ENCODE measurements at places on chromosomes 2 and 18. TPM values are rescaled to one million over a fixed set of nuclear protein-coding genes. Genes with fewer than 3 reads are reported as not detected.

- DNase-seq: no peak
Measured at GRCh38 chr2:190459881-190460280, 51.7 kb downstream of the MFSD6 start.

- DNase-seq: no peak
Measured at GRCh38 chr2:218983263-218983933, 1.6 kb downstream of the FEV start.

DNA sequence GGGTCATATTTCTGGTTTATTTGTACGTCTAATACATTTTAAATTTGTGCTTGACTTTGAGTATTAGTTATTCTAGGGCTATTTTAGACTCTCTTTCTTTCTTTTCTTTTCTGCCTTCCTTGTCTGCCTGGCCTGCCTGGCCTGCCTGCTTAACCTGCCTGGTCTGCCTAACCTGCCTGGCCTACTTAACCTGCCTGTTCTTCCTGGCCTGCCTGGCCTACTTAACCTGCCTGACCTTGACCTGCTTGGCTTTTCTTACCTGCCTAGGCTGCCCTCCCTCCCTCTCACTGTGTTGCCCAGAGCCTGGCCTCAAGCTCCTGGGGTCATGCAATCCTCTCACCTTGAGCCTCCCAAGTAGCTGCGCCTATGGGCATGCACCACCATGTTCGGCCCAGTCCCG lies 83.7 kb downstream of the PMAIP1 start:
- no peak for DNase-seq

DNA sequence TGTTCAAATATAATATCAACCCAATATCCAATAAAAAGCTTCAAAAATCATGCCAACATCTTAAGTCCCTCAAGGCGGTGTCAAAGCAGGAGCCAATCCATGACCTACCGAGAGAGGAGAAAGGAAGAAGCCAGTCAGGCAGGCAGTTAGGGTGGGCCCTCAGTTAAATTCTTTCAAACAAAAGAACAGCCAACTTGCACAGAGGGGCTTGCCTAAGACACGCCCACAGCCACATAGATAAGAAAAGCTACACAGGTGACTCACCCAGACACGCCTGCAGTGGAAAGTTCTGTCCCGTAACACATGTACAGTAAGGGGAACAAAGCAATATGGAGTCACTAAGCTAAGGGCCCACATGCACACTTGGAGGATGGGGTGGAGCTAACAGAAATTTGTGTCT lies 61.3 kb downstream of the SP110 start:
- no peak for DNase-seq

DNA sequence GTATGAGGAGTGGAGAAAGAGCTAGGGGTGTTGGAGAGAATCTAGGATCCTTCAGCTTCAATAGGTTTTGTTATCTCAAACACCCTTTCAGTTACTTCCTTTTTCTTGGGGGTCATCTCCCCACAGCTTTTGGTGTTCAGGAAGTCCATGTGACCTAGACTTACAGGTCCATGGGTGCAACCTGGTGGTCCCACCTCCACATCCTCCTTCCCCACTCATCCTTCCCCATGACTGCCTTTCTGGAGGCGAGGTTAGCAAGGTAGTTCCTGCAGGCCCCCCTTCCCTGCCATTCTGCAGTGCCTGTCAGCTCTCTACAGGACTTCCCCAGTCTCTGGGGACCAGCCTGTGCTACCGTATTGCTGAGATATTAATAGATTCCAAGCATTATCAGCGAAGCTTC lies 107.6 kb downstream of the TMEM17 start:
- DNase-seq: no peak

GRCh38 chr2:21162615-21162878 lies 38.8 kb downstream of the TDRD15 start:
- DNase-seq: no peak

- no peak for DNase-seq
Measured at GRCh38 chr2:39849064-39849463, 70.0 kb upstream of the THUMPD2 start.

GRCh38 chr2:230700447-230700846 lies 12.2 kb upstream of the CAB39 start:
- no peak for DNase-seq

DNA sequence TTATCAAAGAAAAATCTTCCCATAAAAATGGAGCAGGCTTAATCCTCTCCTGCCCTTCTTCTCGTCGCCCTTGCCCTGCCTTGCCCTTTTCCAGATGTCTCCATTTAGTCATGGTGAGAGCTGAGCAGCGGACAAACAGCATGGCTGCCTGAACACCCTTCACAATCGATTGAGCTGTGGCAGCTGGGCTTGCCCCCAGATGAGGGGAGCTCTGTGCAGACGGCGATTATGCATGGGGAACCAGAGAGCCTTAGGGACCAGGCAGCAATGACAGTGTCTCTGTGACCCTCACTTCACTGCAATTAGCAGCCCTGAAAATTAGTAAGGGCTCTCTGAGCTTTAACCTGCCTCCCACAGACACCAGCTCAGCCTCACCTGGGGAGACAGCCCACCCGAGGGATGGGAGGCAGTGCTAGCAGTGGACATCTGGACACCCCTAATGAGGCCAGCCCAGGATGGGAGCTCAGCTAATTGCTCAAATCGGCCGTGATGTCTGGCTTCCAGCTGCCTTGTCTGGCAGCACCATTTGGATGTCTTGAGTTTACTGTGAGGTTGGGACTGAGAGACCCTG lies 365.7 kb downstream of the TNS1 start:
- DNase-seq: no peak

DNA sequence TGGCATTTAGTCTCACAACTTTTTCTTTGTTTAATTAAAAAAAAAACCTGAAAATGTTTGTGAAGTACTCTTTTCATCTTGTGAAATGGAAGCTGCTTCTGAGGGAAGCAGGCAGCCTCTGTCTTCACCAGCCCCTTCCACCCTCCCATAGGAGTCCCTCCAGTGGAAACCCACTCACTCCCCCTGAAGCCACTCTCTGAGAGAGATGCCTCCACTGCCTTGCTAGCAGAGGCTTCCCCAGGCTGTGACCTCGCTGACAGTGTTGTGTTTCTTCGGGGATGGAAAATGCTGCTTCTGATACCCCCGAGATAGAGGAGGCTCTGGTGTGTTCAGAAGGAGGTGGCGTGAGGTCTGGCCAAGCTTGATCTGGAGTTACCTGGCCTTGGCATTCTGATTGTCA lies 59.9 kb downstream of the SH3RF3 start:
- DNase-seq: no peak

DNA sequence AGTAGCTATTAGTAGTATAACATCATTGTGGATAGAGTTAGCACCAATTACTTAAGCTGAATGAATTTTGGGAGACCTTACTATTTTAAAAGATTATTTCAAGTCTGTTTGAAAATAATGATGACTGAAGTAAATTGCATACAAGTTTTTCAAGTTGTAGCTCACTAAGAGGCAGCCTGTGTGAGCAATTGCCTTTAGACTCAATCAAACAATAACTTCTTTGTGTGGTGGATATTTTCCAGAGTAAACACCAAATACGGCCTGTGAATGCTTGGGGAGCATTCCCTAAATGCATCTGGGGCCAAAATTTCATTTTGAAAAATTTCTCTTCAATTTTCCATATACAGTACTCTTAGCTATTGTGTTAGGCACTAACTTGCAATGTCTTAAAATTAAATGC lies 7.9 kb downstream of the SERPINB12 start:
- no peak for DNase-seq

- DNase-seq: no peak
Measured at GRCh38 chr2:138518860-138519259, 17.3 kb downstream of the SPOPL start.

- DNase-seq: no peak
Measured at GRCh38 chr18:9437021-9437437, 38.3 kb upstream of the RALBP1 start.

GRCh38 chr2:240458900-240459391 lies 23.5 kb downstream of the GPC1 start:
- no peak for DNase-seq

DNA sequence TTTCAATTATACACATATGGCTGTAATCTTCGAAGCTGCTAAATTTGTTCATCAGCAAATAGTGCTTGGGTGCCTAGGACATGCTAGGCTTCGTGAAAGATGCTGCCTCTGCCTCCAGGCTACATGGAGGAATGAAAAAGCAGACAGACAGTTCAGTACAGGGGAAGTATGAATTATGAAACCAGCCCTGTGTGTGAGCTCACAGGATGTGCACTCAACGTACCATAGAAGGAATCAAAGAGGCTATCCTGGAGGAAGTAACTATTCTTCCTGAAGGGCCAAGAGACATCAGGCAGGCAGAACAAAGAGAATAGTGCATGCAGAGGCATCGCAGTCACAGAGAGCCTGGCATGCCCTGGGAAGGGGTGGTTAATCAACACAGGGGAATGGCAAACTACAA lies 61.4 kb downstream of the DYM start:
- DNase-seq: no peak

- no peak for DNase-seq
Measured at GRCh38 chr2:48624696-48625095, 7.0 kb downstream of the GTF2A1L start.

DNA sequence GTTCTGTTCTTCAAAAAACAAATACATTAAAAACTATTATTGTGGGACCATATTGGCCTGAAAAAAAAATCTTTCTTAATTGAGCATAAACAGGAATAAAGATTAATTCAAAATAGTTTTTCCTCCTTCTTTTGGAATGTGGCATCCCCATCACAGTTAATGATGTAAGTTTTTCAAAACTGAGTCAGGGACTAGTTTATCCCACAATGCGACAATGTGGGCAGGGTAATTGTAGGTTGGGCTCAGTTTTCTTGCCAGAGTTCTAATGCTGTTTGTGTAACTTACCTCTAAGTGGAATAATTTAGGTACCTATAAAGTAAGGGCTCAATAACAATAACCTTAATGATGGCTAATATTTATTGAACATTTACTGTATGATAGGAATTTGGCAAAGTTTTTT lies 82.0 kb downstream of the PMS1 start:
- DNase-seq: no peak

GRCh38 chr2:121634354-121635307 lies 14.6 kb downstream of the CLASP1 start:
- no peak for DNase-seq

DNA sequence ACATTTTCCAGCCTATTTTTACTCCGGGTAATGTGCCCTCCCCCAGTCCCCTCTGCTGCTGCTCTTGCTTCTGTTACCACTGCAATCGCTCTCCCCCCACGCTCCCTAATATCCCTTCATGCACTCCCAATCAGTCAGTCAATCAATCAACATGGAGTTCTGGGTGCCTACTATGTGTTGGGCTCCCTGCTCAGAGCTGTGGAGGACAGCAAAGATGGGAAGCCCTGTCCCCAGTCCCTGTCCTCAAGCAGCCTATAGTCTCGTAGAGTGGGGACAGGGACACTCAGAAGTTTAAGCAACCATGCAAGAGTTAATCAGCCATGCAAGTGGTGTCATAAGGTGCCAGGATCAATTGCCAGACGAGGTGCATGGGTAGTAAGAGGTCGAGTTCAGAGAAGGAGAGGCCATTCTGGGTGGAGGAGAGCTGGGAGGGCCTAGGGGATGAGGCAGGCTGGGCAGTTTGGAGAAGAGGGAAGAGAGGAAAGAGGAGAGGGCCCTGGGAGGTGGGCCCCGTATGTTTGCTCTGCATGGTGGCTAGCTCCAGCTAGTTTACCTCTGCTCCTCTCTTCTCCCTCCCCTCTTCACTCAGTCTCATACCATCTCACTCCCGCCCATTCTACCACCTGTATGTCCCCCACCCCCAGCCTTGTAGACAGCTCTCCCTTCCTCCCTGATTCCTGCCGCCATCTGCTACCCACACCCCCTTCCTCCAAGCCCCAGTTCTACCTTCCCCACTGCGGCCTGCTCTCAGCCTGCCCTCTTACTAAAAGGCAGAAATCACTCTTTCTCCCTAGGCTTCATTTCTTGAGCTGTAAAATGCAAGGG lies 3.9 kb downstream of the ASIC4 start:
- no peak for DNase-seq

- DNase-seq: no peak
Measured at GRCh38 chr18:420661-421246, 79.7 kb downstream of the COLEC12 start.

DNA sequence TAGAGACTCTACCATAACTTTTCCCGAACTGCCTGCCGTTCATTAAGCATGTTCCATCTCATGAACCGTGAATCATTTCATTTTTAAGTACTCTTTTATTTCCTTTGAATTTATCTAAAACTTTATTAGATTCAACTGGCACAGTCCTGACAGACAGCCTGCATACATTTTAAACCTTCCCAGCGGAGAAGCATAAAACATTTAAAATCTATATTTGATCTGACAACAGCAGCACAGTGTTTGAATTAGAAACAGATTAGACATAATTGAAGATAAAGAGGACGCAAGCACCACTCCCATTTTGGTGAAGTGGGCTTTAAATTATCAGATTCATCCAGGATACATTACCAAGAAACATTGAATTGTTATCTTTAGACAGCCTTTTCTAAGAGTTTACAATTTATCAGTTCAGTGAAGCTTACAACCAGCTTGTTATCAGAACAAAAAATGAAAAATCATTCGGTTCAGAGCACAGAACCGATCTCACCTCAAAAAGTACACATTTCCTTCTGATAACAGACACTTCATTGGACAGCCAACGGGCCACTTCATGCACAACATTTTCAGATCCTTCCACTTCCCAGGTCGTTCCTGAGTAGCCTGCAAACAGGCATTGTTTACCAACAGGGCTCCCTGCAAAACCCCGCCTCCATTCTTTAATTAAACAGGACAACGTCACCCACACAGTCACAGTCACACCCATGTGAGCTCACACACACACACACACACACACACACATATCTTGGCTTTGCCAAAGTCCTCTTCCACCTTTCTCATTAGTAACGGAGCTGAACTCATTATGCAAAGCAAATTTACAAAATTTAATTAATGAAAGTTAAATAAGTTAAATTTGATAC lies 171.2 kb downstream of the SP3 start:
- DNase-seq: no peak

GRCh38 chr2:96264656-96265348 lies 995 bp downstream of the TMEM127 start:
- DNase-seq: peak; percentile 56

SRD5A2 gene
- 0.06 TPM for polyA plus RNA-seq

FRZB gene
- polyA plus RNA-seq: 8.0 TPM

CRYGC gene
- not detected for polyA plus RNA-seq

SEPTIN10 gene
- 108 TPM for polyA plus RNA-seq

GPR45 gene
- not detected for polyA plus RNA-seq

UNC80 gene
- 2.6 TPM for polyA plus RNA-seq

DSG1 gene
- 0.09 TPM for polyA plus RNA-seq

SLC9A4 gene
- polyA plus RNA-seq: 5.5 TPM

FNDC4 gene
- 6.6 TPM for polyA plus RNA-seq

DES gene
- polyA plus RNA-seq: 8.2 TPM

LINC00305 gene
- 2.2 TPM for polyA plus RNA-seq

RDH14 gene
- polyA plus RNA-seq: 34.7 TPM

PDCD1 gene
- polyA plus RNA-seq: 0.21 TPM

Data from renal pelvis (tissue), 12 donors.